Activated CD4-positive, alpha-beta T cell treated with anti-CD3 and anti-CD28 coated beads, Interleukin-2, amount 50 U/mL, for 24 hours (primary cell): ENCODE measurements at places on chromosomes 12 and 14.

GRCh38 chr12:101488469-101488868 lies 13.3 kb downstream of the SPIC start:
- no peak for DNase-seq

GRCh38 chr14:85409481-85410210 lies 120.3 kb upstream of the FLRT2 start:
- DNase-seq = no peak

DNA sequence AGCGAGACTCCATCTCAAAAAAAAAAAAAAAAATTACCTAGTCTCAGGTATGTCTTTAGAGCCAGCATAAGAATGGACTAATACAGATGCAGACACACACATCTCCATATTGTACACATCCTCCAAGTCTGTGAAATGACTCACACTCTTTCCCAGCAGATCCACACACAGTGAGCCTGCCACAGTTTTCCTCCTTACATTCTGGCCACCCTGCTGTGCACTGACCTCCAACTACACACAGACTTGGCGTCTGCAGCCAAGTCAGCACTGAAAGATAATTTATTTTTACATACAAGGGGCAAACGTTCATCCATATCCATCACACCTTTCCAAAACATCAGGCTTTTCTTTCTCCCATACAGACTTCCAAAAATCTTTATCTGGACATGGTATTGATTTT lies 115.9 kb downstream of the SLC25A21 start:
- DNase-seq = no peak

GRCh38 chr12:115794659-115795081 lies 482.8 kb downstream of the MED13L start:
- DNase-seq = no peak

- DNase-seq = no peak
These were observed 700 bp downstream of the PRKAG1 start for GRCh38 chr12:49017891-49018260.

GRCh38 chr12:25689996-25690501 lies 137.0 kb upstream of the LMNTD1 start:
- no peak for DNase-seq

- no peak for DNase-seq
These were observed 3.0 kb downstream of the WNT1 start for GRCh38 chr12:48980953-48981756.

GRCh38 chr12:131455218-131455506 lies 255.7 kb upstream of the SFSWAP start:
- DNase-seq = no peak

DNA sequence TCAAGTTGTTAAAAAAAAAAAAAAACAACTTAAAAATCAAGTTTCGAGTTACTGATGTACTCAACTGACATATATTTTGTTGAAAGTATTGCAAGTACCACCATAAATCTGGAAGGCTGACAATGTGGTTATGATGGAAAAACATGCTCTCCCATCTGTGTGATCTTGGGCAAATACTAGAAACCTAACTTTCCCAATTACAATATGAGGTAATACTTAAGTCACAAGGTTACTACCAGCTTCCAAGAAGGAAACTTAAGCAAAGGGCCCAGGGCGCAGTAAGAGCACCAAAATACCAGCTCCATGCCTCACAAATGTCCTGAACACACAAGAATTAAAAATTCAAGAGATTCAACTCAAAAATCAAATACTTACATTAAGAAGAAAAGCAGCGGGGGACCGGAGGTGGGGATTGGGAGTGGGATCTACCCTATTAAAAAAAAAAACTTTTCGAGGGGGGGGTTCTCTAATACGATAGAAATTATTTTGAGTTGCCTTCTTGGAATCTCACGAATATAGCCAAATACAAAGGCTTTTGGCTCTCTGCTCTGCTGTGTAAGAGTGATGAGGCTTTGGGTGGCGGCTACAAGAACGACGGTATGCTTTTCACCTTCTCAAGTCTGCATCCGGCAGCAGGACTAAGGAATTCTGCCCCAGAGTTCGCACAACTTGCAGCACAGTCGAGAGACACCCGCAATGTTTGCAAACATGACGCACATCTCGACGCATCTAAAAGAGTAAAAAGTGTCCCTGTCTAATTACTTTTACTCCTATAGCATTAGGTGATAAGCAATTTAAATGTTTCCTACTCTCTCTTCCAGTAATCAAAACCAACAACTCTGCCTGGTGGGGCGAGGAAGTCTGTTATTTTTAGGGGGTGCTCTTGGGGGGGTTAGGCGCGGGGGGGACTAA lies 1.1 kb downstream of the SAV1 start:
- DNase-seq = no peak

DNA sequence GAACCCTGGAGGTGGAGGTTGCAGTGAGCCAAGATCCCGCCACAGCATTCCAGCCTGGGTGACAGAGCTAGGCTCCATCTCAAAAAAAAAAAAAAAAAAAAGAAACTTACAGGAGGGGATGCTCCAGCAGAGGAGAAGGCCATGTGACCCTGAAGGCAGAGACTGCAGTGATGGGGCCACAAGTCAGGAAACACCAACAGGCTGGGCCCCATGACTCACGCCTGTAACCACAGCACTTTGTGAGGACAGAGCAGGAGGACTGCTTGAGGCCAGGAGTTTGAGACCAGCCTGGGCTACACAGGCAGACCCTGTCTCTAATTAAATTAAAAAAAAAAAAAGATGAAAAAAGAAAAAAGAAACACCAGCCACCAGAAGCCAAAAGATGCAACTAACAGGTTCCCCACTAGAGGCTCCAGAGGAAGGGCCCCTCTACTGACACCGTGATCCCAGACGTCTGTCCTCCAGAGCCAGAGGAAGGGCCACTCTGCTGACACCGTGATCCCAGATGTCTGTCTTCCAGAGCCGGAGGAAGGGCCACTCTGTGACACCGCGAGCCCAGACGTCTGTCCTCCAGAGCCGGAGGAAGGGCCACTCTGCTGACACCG lies 9.1 kb upstream of the GLT1D1 start:
- no peak for DNase-seq

DNA sequence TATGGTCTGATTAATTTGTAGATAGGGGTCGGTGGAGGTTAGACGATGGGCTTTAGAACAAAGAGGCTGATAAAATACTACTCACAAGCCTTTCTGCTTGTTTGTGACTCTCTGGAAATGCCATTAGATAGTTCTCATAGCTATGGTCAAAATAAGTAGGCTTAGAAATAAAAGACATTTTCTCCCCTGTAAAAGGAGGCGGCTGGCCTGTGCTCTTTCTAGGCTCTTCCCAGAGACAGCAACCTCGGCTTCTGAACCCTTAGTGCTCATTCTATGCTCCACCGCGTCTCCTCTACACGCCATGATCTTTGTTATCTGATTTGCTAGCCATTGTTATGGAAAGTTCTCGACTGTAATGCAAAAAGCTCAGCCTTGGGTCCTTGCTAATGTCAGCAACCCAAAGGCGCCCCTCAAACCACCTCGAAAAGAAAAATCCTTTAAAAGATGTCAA lies 64.5 kb downstream of the CRADD start:
- no peak for DNase-seq

- no peak for DNase-seq
These were observed 22.6 kb downstream of the FGF6 start for GRCh38 chr12:4422985-4423384.

DNA sequence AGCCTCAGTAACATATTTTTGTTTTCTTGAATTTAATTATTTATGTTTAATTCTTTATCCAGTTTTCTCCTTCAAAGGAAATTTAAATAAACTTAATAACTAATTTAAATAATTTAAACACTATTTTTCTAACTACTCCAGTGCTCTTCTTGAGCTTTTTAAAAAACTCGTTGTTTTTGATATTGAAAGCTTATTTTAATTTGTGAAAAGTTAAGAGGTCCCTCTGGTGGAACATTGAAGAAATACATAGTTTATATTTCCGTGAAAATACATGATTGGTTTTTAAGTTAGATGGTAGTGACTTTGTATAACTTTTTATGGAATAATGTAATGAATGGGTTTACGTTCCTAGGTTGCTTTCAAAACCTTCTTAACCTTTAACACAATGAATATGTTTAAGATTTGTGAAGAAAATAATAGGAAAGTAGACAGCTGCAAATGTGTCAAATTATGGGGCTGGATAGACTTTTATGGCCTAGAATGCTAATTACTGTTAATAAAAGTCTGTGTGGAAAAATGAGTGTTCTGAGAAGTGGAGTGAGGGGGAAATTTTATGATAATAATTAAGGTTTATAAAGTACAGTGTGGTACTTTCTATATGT lies 45.9 kb upstream of the MSRB3 start:
- no peak for DNase-seq

DNA sequence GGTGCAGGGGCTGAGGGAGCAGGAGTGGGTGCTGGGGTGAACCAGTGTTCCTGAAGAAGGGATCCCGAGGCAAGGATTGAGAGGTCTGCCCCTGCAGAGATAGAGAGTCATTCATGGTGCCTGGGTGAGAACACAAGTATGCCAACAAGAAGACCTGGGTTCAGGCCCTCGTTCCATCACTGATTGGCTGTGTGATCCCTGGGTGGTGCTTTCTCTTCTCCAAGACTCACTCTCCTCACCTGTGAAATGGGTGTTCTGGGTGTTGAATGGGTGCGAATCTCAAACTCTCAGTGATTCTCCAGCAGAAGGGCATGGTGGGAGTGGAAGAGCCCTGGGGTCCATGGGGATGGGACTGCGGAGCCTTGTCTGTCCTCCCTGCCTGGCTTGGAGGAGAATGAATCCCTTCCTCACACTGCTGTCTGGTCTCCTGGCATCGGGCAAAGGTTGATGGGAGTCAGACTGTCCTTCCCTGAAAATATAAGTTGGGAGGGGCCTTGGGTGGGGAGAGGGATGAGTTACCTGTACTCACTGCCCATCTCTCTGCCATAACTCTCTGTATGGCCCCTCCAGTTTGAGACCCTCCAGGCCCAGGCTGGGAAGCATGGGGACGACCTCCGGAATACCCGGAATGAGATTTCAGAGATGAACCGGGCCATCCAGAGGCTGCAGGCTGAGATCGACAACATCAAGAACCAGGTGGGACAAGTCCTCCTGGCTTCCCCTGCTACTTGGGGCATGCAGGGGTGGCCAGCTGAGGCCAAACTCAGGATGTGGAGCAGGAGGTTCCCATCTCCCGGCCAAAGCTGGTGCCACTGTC lies 9.6 kb downstream of the KRT7 start:
- DNase-seq = no peak

DNA sequence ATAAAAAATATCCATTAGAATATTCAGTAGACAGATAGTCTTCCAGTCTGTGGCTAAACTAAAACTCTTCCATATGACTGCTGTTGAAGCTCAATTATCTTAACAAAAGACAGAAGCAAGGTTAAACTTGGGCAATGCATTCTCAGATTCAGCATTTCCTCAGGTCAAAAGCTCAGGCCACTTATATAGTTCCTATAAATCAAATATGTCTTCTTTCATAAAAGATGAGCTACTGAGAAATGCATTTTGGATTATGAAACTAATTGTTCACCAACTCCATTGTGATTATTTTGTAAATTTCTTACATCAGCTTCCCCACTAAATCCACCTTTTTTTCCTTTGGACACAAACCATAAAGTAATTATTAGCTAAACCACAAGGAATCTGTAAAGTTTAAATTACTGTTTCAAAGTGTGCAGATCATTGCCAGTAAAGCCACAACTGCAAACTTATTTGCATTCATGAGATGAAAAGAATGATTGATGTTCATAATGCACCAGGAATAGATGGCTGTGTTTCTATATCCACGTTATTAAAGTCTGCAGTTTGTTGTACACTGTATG lies 224.4 kb downstream of the FBXL14 start:
- no peak for DNase-seq

DNA sequence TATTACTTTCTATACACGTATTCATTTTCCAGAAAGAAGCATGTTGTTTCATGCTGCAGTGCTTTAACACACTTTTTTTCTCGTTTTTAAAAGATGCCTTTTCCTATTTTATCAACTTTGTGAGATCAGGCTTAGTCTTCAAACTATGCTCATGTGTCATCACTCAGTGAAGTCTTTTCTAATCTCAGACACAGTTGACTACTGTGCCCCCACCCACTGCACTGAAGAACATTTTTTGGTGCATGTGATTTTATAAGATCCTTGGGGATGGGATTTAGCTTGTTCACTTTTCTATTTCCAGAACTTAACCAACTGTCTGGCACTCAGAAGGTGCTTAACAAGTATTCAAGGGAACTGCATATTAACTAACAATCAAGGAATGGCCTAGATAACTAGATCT lies 85.5 kb downstream of the CDK17 start:
- DNase-seq = no peak

GRCh38 chr14:94867209-94867608 lies 97.3 kb upstream of the GSC start:
- no peak for DNase-seq

- DNase-seq = no peak
These were observed 93.6 kb downstream of the KCNK10 start for GRCh38 chr14:88229428-88229827.

GRCh38 chr12:13962699-13963098 lies 18.7 kb downstream of the GRIN2B start:
- DNase-seq = no peak

DNA sequence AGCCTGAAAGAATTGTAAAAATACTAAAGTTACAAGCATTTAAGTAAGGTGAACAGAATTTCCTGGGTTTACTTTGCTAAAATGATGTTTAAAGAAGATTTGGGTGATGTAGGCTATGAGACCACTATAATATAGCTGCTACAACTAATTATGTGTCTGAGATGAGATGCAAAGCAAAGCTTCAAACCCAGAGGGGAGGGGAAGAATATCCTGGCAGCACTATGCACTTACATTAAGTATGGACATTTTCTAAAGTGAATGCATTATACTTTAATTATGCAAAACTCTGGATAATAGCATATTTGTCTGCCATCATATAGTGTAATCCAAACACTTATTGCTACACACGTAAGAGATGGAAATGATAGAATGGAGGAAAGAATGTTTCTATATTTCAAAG lies 1003.7 kb downstream of the GALC start:
- no peak for DNase-seq
